ENCODE measurements at places on chromosomes 3 and 15.

- peaks cover 3% of the 10 kb centered on the region for H3K36me3 ChIP-seq
- no peak for DNase-seq
- no peaks in the 10 kb centered on the region for H3K27me3 ChIP-seq
- H3K4me3 ChIP-seq: no peak within 1 kb of the TSS
- H3K4me1 ChIP-seq: no peaks in the 10 kb centered on the region
- H3K27ac ChIP-seq: no peak within 1 kb of the TSS
Measured at GRCh38 chr15:52191207-52191606, at the start of gene GNB5. TSS of gene GNB5 (minus strand) at chr15:52191392. CDS start at chr15:52184676, 6,716 bp downstream.

GRCh38 chr3:133467780-133468179, 67.9 kb downstream of the BFSP2 start:
- no peaks in the 10 kb centered on the region for H3K36me3 ChIP-seq
- no peak for DNase-seq
- H3K4me1 ChIP-seq: peaks cover 12% of the 10 kb centered on the region
- no peaks in the 10 kb centered on the region for H3K27me3 ChIP-seq
- H3K27ac ChIP-seq: no peak overlapping the region

DNA sequence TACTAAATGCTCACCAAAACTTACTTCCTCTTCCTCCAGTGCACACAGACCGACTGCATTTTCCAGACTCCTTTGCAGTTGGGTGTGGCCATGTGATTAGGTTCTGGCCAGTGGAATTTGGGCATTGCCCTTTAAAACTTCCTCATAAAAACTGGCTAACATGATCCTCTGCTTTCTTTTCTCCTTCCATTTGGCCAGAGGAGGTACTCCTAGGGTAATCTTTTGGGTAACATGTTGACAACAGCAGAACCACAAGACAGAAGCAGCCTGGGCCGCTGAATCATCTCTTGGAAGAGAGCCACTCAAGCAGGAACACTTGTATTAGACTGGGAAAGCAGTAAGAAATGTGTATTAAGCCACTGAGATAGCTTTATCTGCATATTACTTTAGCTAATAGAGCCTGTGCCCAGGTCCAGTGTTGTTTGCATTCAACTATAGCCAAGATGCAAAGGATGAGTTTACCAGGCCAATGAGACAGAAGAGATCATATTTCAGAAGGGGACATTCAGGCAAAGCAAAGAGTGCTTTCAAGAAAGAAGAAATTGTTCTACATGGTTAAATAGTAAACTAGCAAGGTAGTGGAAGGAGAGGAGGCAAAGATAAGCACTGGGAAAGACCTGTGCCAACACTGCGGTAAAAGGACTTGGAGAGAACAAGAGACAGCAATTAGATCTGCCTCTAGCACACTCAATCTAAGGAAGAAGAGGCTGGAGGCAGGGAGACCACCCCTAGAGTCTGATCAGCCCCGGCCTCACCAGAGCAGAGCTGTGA, 79.8 kb downstream of the PLCH1 start:
- DNase-seq: no peak
- peak overlapping the region; percentile 49 for H3K27ac ChIP-seq
- no peaks in the 10 kb centered on the region for H3K27me3 ChIP-seq
- H3K36me3 ChIP-seq: no peaks in the 10 kb centered on the region
- H3K4me3 ChIP-seq: no peak overlapping the region
- peaks cover 23% of the 10 kb centered on the region for H3K4me1 ChIP-seq

- no peak overlapping the region for H3K4me3 ChIP-seq
- no peaks in the 10 kb centered on the region for H3K27me3 ChIP-seq
- no peak overlapping the region for H3K27ac ChIP-seq
- DNase-seq: no peak
Measured at GRCh38 chr15:48858401-48858800, 19.5 kb upstream of the EID1 start.

- H3K36me3 ChIP-seq: no peaks in the 10 kb centered on the region
- peaks cover 23% of the 10 kb centered on the region for H3K4me1 ChIP-seq
- no peak overlapping the region for H3K4me3 ChIP-seq
Measured at GRCh38 chr15:98686983-98687382, 38.6 kb downstream of the IGF1R start.

GRCh38 chr15:83914906-83915305, 261.0 kb downstream of the ADAMTSL3 start:
- H3K36me3 ChIP-seq: no peaks in the 10 kb centered on the region
- no peak for DNase-seq
- H3K4me3 ChIP-seq: no peak overlapping the region
- no peaks in the 10 kb centered on the region for H3K27me3 ChIP-seq

- no peak overlapping the region for H3K27ac ChIP-seq
- H3K36me3 ChIP-seq: no peaks in the 10 kb centered on the region
- H3K4me1 ChIP-seq: no peaks in the 10 kb centered on the region
- no peak overlapping the region for H3K4me3 ChIP-seq
- peak; percentile 20 for DNase-seq
Measured at GRCh38 chr3:13708871-13709595, 160.1 kb downstream of the FBLN2 start.

GRCh38 chr15:56207092-56207491, 36.6 kb downstream of the RFX7 start:
- H3K36me3 ChIP-seq: no peaks in the 10 kb centered on the region
- no peak for DNase-seq
- no peaks in the 10 kb centered on the region for H3K27me3 ChIP-seq

GRCh38 chr3:81997390-81997789, 235.9 kb upstream of the GBE1 start:
- H3K27me3 ChIP-seq: no peaks in the 10 kb centered on the region
- H3K4me1 ChIP-seq: no peaks in the 10 kb centered on the region
- no peak overlapping the region for H3K4me3 ChIP-seq

DNA sequence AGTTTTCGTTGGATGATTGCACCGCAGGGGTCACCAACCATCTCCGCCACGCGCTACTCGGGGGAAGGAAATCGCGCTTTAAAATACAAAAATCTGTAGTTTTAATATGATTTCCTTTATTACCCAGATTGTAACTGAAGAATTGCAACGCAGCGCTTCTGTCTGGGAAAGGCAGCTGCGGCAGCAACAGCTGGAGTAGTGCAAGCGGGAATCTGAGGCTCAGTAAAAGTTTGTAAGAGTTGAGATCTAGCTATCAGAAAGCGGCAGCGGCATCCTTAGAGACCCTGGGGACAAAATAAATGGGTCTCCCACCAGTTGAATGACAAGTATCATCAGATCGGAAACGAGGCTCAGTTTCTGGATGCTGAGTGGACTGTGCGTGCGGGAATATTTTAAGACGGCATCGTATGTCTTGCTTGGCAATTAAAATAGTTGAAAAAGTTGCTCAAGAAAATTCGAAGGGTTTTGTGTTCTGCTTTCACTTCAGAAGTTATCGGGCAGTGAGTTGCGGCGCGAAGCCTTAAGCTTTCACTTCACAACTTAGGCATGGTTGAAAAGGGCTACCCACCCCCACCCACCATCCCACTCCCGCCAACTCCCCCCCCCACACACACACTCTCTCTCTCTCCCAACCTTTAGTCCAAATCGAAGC, 2.7 kb downstream of the MECOM start:
- peaks cover 18% of the 10 kb centered on the region for H3K4me1 ChIP-seq
- peaks cover 58% of the 10 kb centered on the region for H3K27me3 ChIP-seq
- no peak for DNase-seq
- no peaks in the 10 kb centered on the region for H3K36me3 ChIP-seq

- no peaks in the 10 kb centered on the region for H3K27me3 ChIP-seq
- no peak overlapping the region for H3K27ac ChIP-seq
- no peaks in the 10 kb centered on the region for H3K36me3 ChIP-seq
- DNase-seq: no peak
- no peak overlapping the region for H3K4me3 ChIP-seq
Measured at GRCh38 chr3:157452097-157452496, 15.4 kb downstream of the PTX3 start.
